ENCODE measurements at places on chromosomes 13 and 19.
A peak's percentile ranks its signal among the peaks of the same experiment; 100 is the strongest.

DNA sequence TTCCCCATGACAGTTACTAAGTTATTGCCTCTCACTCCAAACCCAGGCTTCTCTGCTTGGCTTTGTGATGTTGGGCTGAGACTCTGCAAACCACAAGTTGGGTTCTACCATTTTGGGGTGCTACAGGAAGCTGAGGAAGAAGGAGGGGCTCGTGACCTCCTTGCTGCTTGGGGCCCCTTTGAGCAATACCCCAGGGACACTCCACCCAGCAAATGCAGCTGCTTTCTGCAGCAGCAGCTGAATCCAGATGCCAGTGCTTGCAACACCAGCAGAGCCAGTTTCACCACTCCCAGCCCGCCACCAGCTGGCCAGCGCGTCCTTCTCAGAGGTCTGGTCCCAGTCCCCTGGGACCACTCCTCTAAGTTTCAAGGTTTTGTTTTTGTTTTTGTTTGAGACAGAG lies 22.0 kb upstream of the UBAC2 start:
- H3K4me3 ChIP-seq: no peak overlapping the region
- DNase-seq: peak; percentile 12
- no peak overlapping the region for H3K27ac ChIP-seq
- H3K4me1 ChIP-seq: peaks cover 45% of the 10 kb centered on the region

- no peak overlapping the region for H3K4me3 ChIP-seq
- no peaks in the 10 kb centered on the region for H3K4me1 ChIP-seq
- H3K36me3 ChIP-seq: no peaks in the 10 kb centered on the region
- DNase-seq: no peak
- H3K27me3 ChIP-seq: peaks cover 12% of the 10 kb centered on the region
Observed at GRCh38 chr13:109673477-109673876, 112.9 kb downstream of the IRS2 start.

DNA sequence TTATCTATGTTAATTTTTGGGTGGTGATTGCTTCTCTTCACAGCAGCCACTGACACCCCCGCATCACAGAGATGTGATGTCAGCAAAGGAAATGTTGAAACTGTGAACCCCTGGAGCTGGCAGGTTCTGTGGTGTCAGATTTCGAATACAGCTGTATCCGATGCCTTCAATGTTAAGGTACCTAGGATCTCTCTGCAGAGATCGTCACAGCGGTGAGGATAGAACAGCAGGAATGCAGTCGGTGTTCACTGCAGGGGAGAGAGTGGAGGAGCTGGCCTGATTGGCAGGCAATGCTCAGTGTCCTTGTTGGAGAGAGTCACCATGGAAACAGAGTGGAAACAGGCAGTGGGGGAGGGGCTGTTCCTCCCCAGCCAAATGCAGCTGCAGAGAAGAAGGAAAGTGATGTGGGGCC lies 79.5 kb upstream of the ZNF835 start:
- H3K27ac ChIP-seq: peak overlapping the region; percentile 53
- DNase-seq: no peak
- peaks cover 2% of the 10 kb centered on the region for H3K4me1 ChIP-seq
- H3K4me3 ChIP-seq: no peak overlapping the region
- no peaks in the 10 kb centered on the region for H3K36me3 ChIP-seq

- no peak overlapping the region for H3K27ac ChIP-seq
- no peak overlapping the region for H3K4me3 ChIP-seq
- H3K4me1 ChIP-seq: no peaks in the 10 kb centered on the region
- H3K27me3 ChIP-seq: no peaks in the 10 kb centered on the region
Observed at GRCh38 chr13:98349731-98350305, 172.7 kb upstream of the RNF113B start.

DNA sequence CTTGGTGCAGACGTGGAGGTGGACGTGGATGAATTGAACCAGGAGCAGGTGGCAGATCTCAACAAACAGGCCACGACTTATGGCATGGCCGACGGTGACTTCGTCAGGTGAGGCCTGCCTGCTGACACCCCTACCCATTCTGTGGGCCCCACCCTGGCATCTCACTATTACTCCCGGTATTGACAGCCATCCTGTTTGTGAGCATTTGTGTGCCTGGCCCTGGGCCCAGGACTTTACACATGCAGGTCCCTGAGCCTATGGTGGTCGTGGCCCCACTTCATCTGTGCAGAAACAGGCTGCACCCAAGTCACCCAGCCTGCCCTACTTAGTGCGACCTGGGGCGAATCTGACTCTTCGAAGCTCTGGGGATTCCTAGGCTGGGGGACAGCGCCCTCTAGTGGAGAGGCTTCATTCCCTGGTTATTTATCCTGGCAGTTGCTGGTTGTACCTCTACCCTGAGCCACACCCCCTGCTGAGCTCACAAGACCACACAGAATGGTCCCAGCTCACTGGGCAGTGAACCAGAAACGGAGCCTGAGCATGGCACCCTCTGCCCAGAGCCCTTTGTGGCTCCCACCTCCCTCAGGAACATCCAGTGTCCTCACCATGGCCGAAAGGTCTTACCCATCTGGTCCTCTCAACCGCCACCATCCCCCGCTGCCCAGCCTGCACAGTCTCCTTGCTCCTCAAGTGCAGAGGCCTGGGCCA lies 16.9 kb downstream of the ZNF296 start:
- H3K27ac ChIP-seq: peak overlapping the region; percentile 91
- DNase-seq: peak; percentile 73
- H3K27me3 ChIP-seq: no peaks in the 10 kb centered on the region
- peaks cover 38% of the 10 kb centered on the region for H3K4me1 ChIP-seq

DNA sequence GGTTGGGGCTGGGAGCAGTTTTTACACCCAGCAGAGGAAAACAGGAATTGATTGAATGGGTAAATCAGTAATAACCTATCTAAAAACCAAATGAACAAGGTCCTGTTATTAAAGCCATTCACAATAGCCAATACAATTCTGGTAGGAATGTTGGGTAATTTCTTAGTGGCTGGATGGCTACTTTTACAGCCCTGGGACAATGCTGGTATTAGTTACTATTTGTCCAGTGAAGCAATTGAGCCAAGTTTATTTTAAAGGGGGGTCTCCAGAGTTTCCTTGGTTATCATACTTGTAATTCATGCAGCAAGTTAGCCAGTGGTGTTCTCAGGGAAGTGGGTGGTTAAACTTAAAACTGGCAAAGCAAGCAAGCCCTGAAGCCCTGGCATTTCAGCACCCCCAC lies 92.3 kb upstream of the STARD13 start:
- DNase-seq: no peak
- peaks cover 3% of the 10 kb centered on the region for H3K36me3 ChIP-seq
- H3K4me3 ChIP-seq: no peak overlapping the region
- no peak overlapping the region for H3K27ac ChIP-seq

GRCh38 chr13:26881154-26881553 lies 120.6 kb upstream of the GPR12 start:
- H3K4me3 ChIP-seq: no peak overlapping the region
- H3K36me3 ChIP-seq: no peaks in the 10 kb centered on the region
- H3K4me1 ChIP-seq: no peaks in the 10 kb centered on the region

GRCh38 chr13:41216160-41216559 lies 21.8 kb upstream of the KBTBD7 start:
- DNase-seq: no peak
- H3K4me3 ChIP-seq: no peak overlapping the region
- H3K36me3 ChIP-seq: peaks cover 40% of the 10 kb centered on the region
- no peaks in the 10 kb centered on the region for H3K27me3 ChIP-seq

DNA sequence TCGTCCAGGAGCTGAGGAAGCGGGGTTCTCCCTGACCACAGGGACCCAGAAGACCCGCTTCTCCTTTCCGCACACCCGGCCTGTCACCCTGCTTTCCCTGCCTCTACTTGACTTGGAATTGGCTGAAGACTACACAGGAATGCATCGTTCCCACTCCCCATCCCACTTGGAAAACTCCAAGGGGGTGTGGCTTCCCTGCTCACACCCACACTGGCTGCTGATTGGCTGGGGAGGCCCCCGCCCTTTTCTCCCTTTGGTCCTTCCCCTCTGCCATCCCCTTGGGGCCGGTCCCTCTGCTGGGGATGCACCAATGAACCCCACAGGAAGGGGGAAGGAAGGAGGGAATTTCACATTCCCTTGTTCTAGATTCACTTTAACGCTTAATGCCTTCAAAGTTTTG lies 18.9 kb downstream of the VASP start:
- peaks cover 66% of the 10 kb centered on the region for H3K4me1 ChIP-seq
- H3K4me3 ChIP-seq: no peak overlapping the region
- peaks cover 54% of the 10 kb centered on the region for H3K36me3 ChIP-seq
- no peak for DNase-seq
- H3K27ac ChIP-seq: peak overlapping the region; percentile 77
- H3K27me3 ChIP-seq: no peaks in the 10 kb centered on the region

DNA sequence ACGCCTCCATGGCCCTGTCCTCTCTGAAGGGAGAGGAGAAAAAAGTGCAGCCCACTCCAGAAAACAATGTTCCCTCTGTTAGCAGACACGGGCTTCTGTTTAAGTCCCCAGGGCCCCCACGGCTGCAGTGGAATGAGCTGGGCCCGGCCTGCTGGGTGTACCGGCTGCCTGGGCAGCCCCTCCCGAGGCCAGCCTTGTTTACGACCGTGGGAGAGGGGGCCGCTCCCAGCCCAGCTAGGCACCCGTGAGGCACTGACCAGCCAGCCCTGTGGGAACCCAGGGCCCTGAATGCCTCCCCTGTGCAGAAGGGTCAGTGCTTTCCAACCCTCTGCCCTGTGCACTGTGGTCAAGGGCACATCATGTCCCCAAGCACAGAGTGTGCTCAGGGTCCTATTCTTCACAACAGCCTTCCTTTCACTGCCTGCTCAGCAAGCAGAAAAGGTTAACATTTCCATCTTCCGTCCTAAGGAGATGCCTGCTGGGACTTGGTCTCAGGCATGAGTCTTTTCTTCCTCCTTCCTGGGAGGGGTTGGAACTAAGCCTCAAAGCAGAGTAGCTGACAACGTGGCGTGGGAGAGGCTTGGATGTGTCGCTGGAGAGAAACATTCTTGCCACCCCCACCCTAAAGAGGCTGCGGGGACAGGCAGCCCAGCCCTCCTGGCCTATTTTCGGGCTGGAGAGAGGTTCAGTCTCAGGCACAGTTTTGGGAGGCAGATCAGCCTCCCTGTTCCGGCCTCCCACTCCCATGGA lies 90.1 kb downstream of the RGCC start:
- H3K4me1 ChIP-seq: no peaks in the 10 kb centered on the region
- no peaks in the 10 kb centered on the region for H3K36me3 ChIP-seq
- H3K4me3 ChIP-seq: no peak overlapping the region
- H3K27me3 ChIP-seq: no peaks in the 10 kb centered on the region

GRCh38 chr13:98664924-98665637 lies 87.4 kb downstream of the SLC15A1 start:
- no peaks in the 10 kb centered on the region for H3K36me3 ChIP-seq
- H3K27me3 ChIP-seq: peaks cover 37% of the 10 kb centered on the region
- no peak overlapping the region for H3K4me3 ChIP-seq
- no peak for DNase-seq
- H3K27ac ChIP-seq: peak overlapping the region; percentile 62
- peaks cover 16% of the 10 kb centered on the region for H3K4me1 ChIP-seq

- no peak for DNase-seq
- H3K4me1 ChIP-seq: no peaks in the 10 kb centered on the region
- no peak overlapping the region for H3K4me3 ChIP-seq
Observed at GRCh38 chr13:65913173-65913572, 1317.0 kb downstream of the PCDH9 start.

DNA sequence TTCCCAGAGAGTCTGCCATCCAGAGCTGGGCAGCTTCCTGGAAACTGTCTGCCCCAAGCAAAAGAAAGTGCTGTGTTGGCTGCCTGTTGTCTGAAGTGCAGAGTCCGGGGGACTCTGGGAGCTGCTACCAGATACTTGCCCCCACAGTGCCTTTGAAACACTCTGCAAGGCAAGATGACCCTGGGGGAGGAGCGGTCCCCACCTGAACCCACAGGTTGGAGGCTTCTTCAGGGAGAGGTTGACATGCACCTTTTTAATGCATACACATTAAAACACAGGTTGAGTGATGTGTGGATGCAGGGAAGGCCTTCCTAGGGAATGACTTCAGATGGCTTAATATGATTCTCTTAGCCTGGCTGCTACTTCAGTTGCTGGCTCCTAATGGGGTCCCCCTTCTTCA lies 479.5 kb downstream of the ZNF536 start:
- no peaks in the 10 kb centered on the region for H3K36me3 ChIP-seq
- no peaks in the 10 kb centered on the region for H3K4me1 ChIP-seq
- no peak overlapping the region for H3K27ac ChIP-seq
- H3K27me3 ChIP-seq: no peaks in the 10 kb centered on the region

- no peak for DNase-seq
- H3K27me3 ChIP-seq: no peaks in the 10 kb centered on the region
- no peaks in the 10 kb centered on the region for H3K4me1 ChIP-seq
- no peak overlapping the region for H3K4me3 ChIP-seq
- no peaks in the 10 kb centered on the region for H3K36me3 ChIP-seq
Observed at GRCh38 chr13:88948501-88948900, 1277.3 kb downstream of the SLITRK5 start.

DNA sequence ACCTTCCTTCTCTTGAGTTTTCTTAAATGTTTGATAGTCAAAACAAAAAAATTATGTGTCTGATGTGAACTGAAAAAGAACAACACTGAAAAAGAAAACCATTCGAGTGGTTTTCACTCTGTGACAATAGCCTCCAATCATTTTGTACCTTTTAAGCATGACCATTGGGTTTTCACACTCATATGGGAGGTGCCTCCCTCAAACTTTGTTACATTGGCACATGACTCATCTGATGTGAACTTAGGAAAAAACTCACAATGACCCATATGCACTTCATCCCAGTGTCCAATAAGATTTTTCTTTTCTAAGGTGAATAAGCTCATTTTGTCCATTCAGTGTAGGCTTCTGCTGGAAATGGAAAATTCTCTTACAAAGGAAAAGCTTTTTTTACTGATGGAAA lies 66.6 kb upstream of the XPO4 start:
- H3K4me3 ChIP-seq: no peak overlapping the region
- H3K27me3 ChIP-seq: peaks cover 3% of the 10 kb centered on the region
- DNase-seq: no peak
- H3K4me1 ChIP-seq: no peaks in the 10 kb centered on the region
- no peak overlapping the region for H3K27ac ChIP-seq

- no peaks in the 10 kb centered on the region for H3K36me3 ChIP-seq
- DNase-seq: no peak
- H3K4me3 ChIP-seq: no peak overlapping the region
- no peak overlapping the region for H3K27ac ChIP-seq
- H3K27me3 ChIP-seq: peaks cover 5% of the 10 kb centered on the region
Observed at GRCh38 chr13:91185294-91185863, 162.1 kb upstream of the MIR17HG start.

GRCh38 chr19:35534803-35535480 lies 1.7 kb downstream of the GAPDHS start:
- H3K4me3 ChIP-seq: peak overlapping the region; percentile 49
- H3K27ac ChIP-seq: peak overlapping the region; percentile 49
- DNase-seq: no peak
- peaks cover 12% of the 10 kb centered on the region for H3K36me3 ChIP-seq
- H3K4me1 ChIP-seq: peaks cover 8% of the 10 kb centered on the region
- H3K27me3 ChIP-seq: peaks cover 36% of the 10 kb centered on the region
